Panc1 (cell line): ENCODE measurements at places on chromosomes 4 and X.

DNA sequence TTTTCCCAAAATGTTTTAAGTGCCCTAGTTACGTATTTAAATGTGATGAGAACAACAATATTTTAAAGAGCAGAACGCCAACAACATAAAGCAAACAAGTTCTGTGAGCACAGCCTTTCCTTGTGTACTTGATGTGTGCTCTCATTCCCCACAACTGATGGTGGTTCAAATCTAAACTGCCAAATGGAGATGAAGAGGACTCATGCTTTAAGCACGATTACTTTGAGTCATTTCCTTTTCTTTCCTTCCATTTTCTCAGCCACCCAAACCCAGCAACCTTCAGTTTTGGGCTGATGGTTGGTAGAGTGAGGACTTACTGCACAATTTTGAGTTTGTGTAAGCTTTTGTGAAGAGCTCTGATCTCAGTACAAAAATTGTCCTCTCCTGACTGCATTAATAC, 1.7 kb downstream of the NSD2 start:
- no peak for DNase-seq

DNA sequence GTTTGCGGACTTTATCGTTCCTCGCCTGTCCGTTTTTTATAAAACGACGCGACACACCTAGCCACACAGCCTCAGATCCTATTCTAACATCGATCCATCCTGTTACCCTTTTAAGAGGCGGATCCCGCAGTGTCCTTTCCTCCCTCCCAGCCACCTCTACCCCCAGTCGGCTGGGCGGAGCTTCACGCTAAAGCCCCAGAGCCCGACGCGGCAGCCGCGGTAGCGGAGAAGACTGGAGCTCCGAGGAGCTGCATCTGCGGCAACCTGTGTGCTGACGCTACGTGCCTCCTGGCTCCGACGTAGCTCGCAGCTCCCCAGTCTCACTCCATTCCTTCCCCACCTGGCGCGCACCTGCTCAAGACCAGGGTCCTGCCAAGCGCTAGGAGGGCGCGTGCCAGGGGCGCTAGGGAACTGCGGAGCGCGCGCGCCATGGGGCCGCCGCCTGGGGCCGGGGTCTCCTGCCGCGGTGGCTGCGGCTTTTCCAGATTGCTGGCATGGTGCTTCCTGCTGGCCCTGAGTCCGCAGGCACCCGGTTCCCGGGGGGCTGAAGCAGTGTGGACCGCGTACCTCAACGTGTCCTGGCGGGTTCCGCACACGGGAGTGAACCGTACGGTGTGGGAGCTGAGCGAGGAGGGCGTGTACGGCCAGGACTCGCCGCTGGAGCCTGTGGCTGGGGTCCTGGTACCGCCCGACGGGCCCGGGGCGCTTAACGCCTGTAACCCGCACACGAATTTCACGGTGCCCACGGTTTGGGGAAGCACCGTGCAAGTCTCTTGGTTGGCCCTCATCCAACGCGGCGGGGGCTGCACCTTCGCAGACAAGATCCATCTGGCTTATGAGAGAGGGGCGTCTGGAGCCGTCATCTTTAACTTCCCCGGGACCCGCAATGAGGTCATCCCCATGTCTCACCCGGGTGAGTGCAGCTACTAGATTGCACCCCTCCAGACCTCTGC, at the start of gene RNF128:
Gene RNF128, plus strand, starts transcription at position 217 of the 953 bp plus-strand sequence. Its CDS starts 213 bp downstream, at position 430.
- DNase-seq: no peak

DNA sequence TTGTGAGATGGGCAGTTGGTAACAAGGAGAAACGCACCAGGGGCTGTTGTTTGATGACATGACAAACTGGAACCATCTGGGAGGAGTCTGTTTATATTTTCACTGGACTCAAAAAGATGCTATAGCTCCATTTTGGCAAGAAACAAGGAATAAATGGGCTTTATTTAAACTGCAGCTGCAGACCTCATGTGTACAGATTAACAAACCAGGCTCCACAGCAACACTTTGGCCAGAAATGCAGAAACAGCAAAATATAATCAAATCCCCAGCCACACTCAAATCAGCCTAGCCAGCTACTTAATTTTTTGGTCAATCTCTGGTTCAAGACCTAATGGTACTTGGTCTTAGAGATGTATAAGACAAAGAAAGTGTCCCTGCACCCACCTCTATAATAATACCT, 52.7 kb downstream of the ASB9 start:
- no peak for DNase-seq

- no peak for DNase-seq
These were observed 84.8 kb downstream of the PDE5A start for GRCh38 chr4:119543779-119544178.
